ENCODE measurements at places on chromosomes 6 and 20.

GRCh38 chr6:158892266-158892665 lies 73.1 kb upstream of the EZR start:
- no peak for DNase-seq

- no peak for DNase-seq
These were observed 121.2 kb downstream of the PTPRT start for GRCh38 chr20:43068482-43068881.

- DNase-seq = no peak
These were observed 181.9 kb downstream of the HDGFL1 start for GRCh38 chr6:22751223-22751622.

DNA sequence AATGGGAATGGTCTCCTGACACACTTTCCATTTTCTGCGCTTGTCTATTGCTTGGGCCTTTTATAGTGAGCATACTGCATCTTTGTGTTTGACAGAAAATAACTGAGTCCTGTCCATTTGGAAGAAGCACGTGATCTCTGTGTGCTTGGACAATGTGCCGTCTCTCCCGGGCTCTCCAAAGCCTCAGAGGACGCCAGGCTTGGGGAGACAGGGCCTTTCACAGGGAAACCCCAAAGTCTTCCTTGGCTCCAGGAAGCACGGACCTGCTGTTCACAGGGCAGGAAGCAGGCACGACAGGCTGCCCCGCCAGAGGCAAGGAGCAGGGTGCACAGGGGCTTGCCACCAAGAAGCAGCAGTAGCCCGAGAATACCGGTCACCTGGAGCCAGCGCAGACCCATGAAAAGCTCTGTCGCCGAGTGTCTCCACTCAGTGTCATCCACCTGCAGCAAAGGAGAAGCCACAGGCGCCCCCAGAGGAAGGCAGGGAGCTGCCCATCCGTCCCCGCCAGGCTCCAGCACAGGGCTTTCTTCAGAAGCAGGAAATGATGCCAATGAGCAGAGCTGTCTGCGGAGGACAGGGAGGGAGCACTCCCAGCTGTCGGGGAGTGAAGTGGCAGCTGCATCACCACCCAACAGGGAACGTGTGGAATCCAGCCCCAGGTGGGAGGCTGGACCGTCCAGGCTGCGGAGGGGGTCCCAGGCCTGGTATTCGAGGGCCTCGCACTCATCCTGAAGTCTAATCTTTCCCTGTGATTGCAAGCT lies 135.1 kb downstream of the AGPAT4 start:
- DNase-seq = no peak

DNA sequence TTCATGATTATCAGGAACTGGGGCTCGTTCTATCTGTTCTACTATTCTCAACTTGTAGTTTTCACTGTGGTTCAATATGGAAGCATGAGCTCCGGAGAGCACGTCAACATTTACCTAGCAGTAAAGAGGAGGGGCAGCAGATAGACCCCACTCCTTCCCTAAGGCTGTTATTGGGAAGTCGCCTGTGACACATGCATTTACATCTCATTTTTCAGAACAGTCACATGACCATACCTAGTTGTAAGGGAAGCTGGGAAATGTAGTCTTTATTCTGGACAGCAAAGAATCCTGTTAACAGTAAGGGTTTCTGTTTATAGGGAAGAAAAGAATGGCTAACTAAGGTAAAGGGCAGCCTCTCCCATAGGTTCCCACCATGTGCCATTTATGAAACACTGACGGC lies 158.3 kb downstream of the ZFP64 start:
- DNase-seq = no peak

DNA sequence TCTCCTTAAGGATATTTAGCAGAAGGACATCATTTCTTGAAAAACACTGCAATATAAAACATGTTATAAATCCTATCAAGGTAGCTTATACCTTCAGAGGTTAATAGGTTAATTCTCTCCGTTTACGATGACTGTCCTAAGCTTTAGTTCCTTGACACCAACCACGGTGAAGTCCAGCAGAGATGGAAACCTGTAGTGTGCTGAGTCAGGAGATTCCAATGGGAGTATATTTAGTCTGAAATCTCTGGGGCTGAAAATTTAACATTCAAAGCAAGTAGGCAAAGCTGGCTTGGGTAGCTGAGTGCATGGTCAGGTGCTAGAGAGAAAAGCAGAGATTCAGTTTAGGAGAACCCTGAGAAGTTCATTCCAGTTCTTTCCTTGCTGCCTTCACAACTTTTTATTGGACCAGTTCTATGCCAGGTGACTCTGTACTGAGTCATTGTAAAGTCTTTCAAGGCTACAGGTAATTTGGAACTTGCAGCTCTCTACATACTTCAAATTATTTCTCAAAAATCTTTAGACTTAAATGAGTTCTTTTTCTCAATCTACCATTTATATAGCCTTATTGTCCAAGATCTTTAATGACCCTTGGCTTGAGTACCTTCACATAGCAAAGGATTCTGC lies 1009.4 kb upstream of the FLRT3 start:
- no peak for DNase-seq

DNA sequence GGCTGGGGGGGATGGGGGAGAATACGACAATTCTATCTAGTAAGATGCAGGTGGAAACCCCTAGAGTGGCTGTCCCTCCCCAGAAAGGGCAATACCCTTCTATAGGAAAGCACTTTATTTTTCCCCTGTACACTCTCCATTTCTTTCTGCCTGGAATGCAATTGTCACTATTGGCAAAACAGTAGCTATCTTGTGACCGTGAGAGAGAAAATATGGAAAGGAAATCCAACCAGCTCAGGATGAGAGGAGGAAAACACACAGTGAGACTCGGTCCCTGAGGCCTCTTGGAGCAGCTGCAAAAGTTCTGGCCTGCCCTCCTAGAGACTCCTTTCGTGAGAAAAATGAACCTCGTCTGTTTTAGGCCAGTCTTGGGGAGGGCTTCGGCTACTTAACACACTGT lies 43.4 kb downstream of the FAM50B start:
- peak; percentile 42 for DNase-seq

- no peak for DNase-seq
These were observed 536 bp upstream of the FNDC1 start for GRCh38 chr6:159168536-159169192.

GRCh38 chr6:12328701-12329100 lies 38.5 kb downstream of the EDN1 start:
- DNase-seq = no peak
